ENCODE measurements at places on chromosomes 7 and 10. TPM values are rescaled to one million over a fixed set of nuclear protein-coding genes. Genes with fewer than 3 reads are reported as not detected.

Gene CAMK1D
- polyA plus RNA-seq, result 0.97 TPM

Gene CPA4
- polyA plus RNA-seq, result 423 TPM

DNA sequence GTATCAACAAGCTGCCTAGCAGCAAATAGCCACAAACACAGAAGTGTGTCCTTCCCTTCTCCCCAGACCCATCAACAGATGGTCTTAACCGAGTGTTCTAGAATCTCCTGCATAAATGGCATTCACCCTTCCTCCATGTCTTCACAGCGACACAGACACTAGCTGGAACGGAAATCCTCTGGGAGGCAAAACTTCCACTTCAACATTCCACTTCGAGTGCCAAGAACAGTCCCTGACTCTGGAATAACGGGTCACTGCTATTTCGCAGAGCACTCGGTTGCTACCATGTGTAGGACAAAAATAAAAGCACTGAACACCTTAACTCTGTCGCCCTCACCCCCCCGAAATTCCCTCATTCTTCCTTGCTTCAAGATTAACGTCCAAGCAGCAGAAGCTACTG is 65.1 kb downstream of the SFMBT2 start:
- H3K4me1 ChIP-seq, result no peaks in the 10 kb centered on the region
- H3K27me3 ChIP-seq, result no peaks in the 10 kb centered on the region
- DNase-seq, result no peak
- no peaks in the 10 kb centered on the region for H3K36me3 ChIP-seq
- no peak overlapping the region for H3K27ac ChIP-seq

GRCh38 chr7:96887426-96887825 is 117.9 kb upstream of the DLX6 start:
- H3K27me3 ChIP-seq, result no peaks in the 10 kb centered on the region
- H3K4me1 ChIP-seq, result peaks cover 8% of the 10 kb centered on the region
- no peaks in the 10 kb centered on the region for H3K36me3 ChIP-seq

Gene PTN
- not detected for polyA plus RNA-seq

Gene CAV1
- 2,867 TPM for polyA plus RNA-seq

DNA sequence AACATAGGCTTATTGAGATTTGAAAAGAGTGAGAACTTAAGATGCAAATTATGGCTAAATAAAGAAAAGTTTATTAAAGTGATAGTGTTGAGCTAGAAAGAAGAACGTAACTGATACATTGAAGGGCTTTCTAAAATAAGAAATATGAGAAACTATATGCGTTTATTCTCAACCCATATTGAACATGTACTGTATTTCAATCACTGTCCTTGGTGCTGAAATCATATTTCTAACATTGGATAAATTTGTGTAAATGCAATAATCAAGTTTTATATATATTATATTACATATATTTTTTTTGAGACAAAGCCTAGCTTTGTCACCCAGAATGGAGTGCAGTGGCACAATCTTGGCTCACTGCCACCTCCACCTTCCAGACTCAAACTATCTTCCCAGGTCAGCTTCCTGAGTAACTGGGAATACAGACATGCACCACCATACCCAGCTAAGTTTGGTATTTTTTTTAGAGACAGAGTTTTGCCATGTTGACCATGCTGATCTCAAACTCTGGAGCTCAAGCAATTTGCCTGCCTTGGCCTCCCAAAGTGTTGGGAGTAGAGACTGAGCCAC is 1065.8 kb downstream of the REEP3 start:
- no peaks in the 10 kb centered on the region for H3K27me3 ChIP-seq
- H3K27ac ChIP-seq, result no peak overlapping the region
- no peaks in the 10 kb centered on the region for H3K4me1 ChIP-seq
- DNase-seq, result no peak
- H3K36me3 ChIP-seq, result no peaks in the 10 kb centered on the region

DNA sequence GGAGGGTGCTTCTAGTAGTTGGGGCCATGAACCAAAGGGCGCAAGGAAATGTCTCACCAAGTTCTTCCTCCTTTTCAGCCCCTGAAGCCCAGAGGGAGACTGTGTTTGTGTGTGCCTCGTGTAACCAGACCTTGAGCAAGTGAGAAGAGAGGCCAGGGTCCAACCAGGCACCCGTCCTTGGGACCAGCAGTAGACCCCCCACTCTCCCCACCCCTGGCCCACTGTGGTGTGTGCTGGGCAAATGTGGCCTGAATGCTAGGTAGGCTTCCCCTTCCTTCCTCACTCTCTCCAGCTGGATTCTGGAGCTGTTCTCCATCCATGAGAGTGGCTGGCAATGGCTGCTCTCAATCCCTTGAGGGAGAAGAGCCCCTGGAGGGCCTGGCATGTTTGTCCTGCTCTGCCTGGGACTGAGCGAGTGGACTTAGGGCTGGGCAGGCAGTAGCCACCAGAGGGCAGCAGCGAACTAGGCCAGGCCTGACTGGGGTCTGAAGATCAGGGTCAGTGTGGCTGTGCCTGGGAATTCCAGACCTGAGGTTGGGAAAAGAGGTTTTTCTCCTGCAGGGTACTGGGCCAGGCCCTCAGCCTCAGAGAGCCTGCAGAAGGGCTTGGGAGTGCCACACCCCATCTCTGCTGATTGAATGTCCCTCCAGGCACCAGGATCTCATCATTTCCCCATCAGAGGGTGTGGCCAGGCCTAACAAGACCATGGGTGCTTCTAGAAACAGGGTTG is 12.5 kb downstream of the SFRP5 start:
- H3K27ac ChIP-seq, result no peak overlapping the region
- peaks cover 29% of the 10 kb centered on the region for H3K36me3 ChIP-seq
- peaks cover 2% of the 10 kb centered on the region for H3K4me1 ChIP-seq
- H3K27me3 ChIP-seq, result no peaks in the 10 kb centered on the region
- no peak overlapping the region for H3K4me3 ChIP-seq
- peak; percentile 9 for DNase-seq

Gene C10orf105
- polyA plus RNA-seq, result not detected

Gene EPHA1
- polyA plus RNA-seq, result 37.1 TPM

GRCh38 chr10:90592638-90593302 is 265.1 kb downstream of the HTR7 start:
- H3K4me1 ChIP-seq, result no peaks in the 10 kb centered on the region
- H3K36me3 ChIP-seq, result no peaks in the 10 kb centered on the region

DNA sequence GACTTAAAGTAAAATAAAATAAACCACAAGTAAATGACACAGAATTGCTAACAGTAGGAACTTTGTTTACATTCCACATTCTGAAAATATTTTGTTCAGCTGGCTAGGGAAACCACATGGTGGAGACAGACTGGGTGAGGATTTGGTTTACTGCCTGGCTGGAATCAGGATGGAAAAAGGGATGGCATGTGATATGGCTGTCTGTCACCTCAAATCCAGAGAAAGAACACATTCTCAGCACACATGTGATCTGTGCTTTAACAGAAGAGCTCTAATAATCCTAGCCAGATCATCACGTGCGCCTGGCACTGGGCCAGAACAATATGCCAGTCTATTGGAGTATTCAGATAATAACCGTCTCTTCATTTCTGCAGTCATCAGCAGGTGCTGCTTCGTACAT is 90.9 kb upstream of the PIP4K2A start:
- H3K27ac ChIP-seq, result no peak overlapping the region
- H3K27me3 ChIP-seq, result no peaks in the 10 kb centered on the region
- no peaks in the 10 kb centered on the region for H3K36me3 ChIP-seq
- peaks cover 8% of the 10 kb centered on the region for H3K4me1 ChIP-seq

Gene RTKN2
- polyA plus RNA-seq, result 2.2 TPM

DNA sequence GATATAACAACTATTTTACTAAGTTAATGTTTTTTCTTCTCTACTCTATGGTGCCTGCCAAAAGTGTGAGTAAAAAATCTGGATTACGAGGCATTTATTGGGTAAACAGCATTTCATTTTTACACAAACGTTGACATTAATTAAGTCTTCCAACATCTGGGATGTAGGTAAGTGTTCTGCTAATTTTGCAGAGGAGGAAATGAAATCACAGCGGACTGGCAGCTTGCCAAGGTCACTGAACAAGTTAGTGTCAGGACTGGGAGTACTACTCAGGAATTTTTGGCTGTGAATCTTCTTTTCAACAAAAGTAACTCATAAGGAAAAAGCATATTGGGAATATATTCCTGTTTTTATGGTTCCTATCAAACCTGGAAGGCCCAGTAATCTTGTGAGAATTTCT is 612.1 kb upstream of the FZD8 start:
- no peak overlapping the region for H3K4me3 ChIP-seq
- H3K27me3 ChIP-seq, result no peaks in the 10 kb centered on the region
- no peaks in the 10 kb centered on the region for H3K4me1 ChIP-seq
- H3K27ac ChIP-seq, result no peak overlapping the region
- peak; percentile 2 for DNase-seq
- no peaks in the 10 kb centered on the region for H3K36me3 ChIP-seq

GRCh38 chr10:43233601-43234430 is 33.0 kb downstream of the RASGEF1A start:
- peaks cover 37% of the 10 kb centered on the region for H3K27me3 ChIP-seq
- H3K4me1 ChIP-seq, result no peaks in the 10 kb centered on the region
- H3K27ac ChIP-seq, result no peak overlapping the region
- H3K36me3 ChIP-seq, result no peaks in the 10 kb centered on the region

Gene ENKUR
- polyA plus RNA-seq, result 0.03 TPM

- H3K4me1 ChIP-seq, result no peaks in the 10 kb centered on the region
- H3K4me3 ChIP-seq, result no peak overlapping the region
- peaks cover 8% of the 10 kb centered on the region for H3K36me3 ChIP-seq
- H3K27me3 ChIP-seq, result no peaks in the 10 kb centered on the region
- no peak for DNase-seq
Observed at GRCh38 chr10:67923551-67923950, 39.1 kb downstream of the SIRT1 start.

Gene CALML5
- 11.4 TPM for polyA plus RNA-seq

GRCh38 chr10:93751124-93751523 is 6.6 kb upstream of the LGI1 start:
- H3K4me1 ChIP-seq, result peaks cover 3% of the 10 kb centered on the region
- no peak overlapping the region for H3K27ac ChIP-seq
- H3K27me3 ChIP-seq, result peaks cover under 1% of the 10 kb centered on the region
- no peaks in the 10 kb centered on the region for H3K36me3 ChIP-seq
- DNase-seq, result no peak

Gene PNLIPRP2
- not detected for polyA plus RNA-seq

DNA sequence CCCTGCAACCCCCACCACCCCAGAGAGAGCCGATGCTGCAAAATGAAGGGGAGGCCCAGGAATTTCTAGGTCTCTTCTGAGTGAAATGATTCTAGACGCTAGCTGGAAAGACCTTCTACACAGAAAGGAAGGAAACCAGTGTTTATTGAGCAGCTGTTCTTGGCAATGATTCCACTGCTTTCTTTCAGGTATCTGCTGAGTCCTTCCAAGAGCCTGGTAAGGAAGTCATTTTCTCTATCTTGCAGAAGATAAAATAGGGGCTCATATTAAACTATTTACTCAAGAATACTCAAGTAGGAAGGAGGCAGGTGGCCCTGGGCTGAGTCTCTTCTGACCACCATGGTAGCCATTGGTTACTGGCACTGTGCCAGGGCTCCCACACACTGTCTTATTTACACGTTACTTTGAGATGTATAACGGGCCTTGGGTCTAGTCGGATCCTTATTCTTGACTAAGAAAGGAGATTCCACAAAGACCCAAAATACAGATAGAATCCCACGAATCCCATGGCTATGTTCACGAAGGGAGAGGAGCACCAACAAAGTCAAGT is 112.1 kb downstream of the GALNT11 start:
- H3K27ac ChIP-seq, result no peak overlapping the region
- H3K27me3 ChIP-seq, result no peaks in the 10 kb centered on the region
- peaks cover 14% of the 10 kb centered on the region for H3K36me3 ChIP-seq
- no peak overlapping the region for H3K4me3 ChIP-seq
- no peaks in the 10 kb centered on the region for H3K4me1 ChIP-seq
- no peak for DNase-seq

Gene TLX1
- not detected for polyA plus RNA-seq

DNA sequence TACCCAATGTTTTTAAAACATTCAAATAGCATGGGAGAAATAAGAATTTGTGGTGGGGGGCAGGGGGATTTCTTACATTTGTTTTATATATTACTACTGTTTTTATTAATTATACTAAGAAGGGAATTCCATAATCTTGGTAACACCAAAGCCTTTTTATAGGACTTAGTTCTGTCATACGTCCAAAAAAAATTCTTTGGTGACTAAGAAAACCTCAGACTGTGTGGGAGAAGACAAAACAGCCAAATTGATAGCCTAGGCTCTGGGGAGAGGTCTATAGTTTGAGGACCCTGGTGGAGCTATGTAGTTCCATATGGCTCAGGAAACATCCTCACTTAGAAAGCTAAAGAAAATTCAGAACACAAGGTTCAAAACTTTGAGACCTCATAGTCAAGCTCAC is 23.4 kb downstream of the ACSM6 start:
- no peak for DNase-seq
- no peaks in the 10 kb centered on the region for H3K27me3 ChIP-seq
- peaks cover 18% of the 10 kb centered on the region for H3K4me1 ChIP-seq
- H3K27ac ChIP-seq, result no peak overlapping the region

Gene SHH
- polyA plus RNA-seq, result not detected

GRCh38 chr10:74032900-74033655 is 35.2 kb downstream of the VCL start:
- no peak for DNase-seq
- no peak overlapping the region for H3K4me3 ChIP-seq
- no peaks in the 10 kb centered on the region for H3K27me3 ChIP-seq
- H3K27ac ChIP-seq, result peak overlapping the region; percentile 48
- H3K4me1 ChIP-seq, result peaks cover 12% of the 10 kb centered on the region

Gene FAM237B
- not detected for polyA plus RNA-seq

GRCh38 chr7:125065001-125065400 is 135.4 kb upstream of the POT1 start:
- H3K4me3 ChIP-seq, result no peak overlapping the region
- no peaks in the 10 kb centered on the region for H3K36me3 ChIP-seq
- peaks cover 3% of the 10 kb centered on the region for H3K4me1 ChIP-seq

Gene NME8
- polyA plus RNA-seq, result not detected

Gene MRLN
- polyA plus RNA-seq, result not detected

DNA sequence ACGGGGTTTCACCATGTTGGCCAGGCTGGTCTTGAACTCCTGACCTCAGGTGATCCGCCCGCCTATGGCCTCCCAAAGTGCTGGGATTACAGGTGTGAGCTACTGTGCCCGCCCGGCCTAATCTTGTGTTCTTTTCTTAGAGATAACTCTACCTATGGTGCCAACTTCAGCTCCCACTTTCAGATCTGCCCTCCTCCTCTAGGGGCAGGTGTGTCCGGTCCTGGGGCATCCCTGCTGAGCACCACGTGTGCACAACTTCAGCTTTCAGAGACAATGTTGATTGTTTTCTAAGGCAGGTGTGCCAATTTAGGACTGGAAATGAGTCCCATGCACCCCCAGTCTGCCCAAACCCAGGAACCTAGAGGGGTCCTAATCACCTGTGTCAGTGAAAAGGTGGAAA is 18.5 kb upstream of the FXYD4 start:
- no peak overlapping the region for H3K4me3 ChIP-seq
- no peaks in the 10 kb centered on the region for H3K36me3 ChIP-seq
- no peak overlapping the region for H3K27ac ChIP-seq
- DNase-seq, result no peak
- H3K4me1 ChIP-seq, result peaks cover 36% of the 10 kb centered on the region

- H3K4me1 ChIP-seq, result peaks cover 3% of the 10 kb centered on the region
- H3K27ac ChIP-seq, result no peak overlapping the region
- no peaks in the 10 kb centered on the region for H3K27me3 ChIP-seq
- H3K36me3 ChIP-seq, result no peaks in the 10 kb centered on the region
Observed at GRCh38 chr7:106121189-106121810, 9.2 kb upstream of the SYPL1 start.
